ENCODE measurements at places on chromosomes 3 and 15.

DNA sequence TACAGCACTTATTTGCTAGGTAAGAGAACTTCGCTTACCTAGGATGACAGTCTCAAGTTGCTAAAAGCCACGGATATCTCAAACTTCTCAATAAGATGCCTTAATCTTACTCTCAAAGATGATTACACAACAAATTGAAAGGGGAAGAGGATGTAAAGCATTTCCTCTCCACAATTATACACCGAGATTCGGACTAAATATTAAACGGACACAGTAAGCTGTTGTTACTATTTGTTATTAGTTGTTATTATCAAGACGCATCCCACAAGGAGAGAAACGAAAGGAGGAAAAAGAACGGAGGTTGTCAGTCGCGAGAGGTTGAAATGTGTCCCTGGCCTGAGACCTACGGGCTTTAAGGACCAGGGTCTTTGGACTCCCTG lies 660 bp downstream of the ZNF106 start:
- peak; percentile 47 for DNase-seq

DNA sequence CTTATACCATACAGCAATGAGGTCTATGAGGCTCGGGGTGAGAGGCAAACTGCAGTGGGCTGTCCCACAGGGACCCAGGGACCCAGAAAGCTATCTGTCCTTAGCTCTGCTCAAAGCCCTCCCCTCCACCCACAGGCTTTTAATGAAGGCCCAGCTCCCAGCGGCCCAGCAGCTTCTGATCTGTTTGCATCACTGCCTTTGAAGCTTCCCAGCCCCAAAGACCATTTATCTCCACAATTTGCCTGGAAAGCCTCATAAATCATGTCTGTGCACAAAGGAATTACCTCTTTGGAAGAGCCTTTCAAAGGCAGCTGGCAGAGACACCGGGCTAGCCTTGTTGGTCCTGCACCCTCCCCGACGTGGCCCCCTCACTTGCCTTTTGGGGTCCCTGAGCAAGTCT lies 123.9 kb downstream of the RAB11A start:
- DNase-seq: no peak

GRCh38 chr15:48607846-48608245 lies 37.7 kb downstream of the FBN1 start:
- no peak for DNase-seq

GRCh38 chr3:56855856-56856512 lies 54.2 kb upstream of the ARHGEF3 start:
- peak; percentile 21 for DNase-seq

- no peak for DNase-seq
Observed at GRCh38 chr3:40649346-40649745, 124.6 kb downstream of the ZNF621 start.

- no peak for DNase-seq
Observed at GRCh38 chr15:39596358-39597051, 15.6 kb downstream of the THBS1 start.

GRCh38 chr3:82633319-82633718 lies 871.9 kb upstream of the GBE1 start:
- no peak for DNase-seq

GRCh38 chr15:99228120-99228770 lies 21.1 kb downstream of the TTC23 start:
- DNase-seq: no peak

GRCh38 chr3:28036599-28037575 lies 204.5 kb upstream of the CMC1 start:
- DNase-seq: no peak

DNA sequence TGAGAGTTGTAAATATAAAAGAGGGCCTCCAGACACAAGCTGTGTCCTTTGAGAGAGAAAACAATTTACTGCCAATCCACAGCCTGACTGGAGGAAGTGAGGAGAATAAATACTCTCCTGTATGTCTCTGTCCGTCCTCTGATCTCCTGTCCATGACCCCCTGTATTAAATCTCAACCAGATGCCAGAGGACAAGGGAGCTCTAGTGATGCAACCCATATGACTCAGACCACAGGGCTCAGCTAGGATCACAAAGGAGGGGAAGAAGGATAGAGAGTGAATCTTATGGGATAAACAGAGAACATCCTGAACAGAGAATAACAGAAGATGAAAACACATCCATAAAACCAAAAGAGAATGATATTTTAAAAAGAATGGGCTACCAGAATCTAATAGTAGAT lies 482.6 kb downstream of the PLOD2 start:
- no peak for DNase-seq

- no peak for DNase-seq
Observed at GRCh38 chr3:122013448-122013925, 8.6 kb downstream of the ILDR1 start.

- DNase-seq: peak; percentile 64
Observed at GRCh38 chr3:68876112-68876713, 56.1 kb downstream of the TAFA4 start.

DNA sequence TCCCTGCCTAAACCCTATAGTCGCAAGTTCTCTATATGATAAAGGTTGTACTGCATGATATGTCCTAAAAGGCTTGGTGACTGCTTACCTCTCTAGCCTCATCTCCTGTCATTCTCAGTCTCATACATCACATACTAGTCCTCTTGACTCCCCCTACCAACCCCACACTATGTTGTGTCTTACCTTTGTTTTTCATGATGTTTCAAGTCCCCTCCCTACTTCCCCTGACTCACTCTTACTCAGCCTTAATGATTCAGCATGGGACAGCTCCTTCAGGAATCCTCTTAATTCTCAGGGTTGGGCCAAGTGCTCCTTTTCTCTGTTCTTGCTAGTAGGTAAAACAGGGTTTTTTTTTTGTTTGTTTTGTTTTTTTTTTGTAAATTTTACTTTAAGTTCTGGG lies 49.6 kb downstream of the SLMAP start:
- DNase-seq: no peak

DNA sequence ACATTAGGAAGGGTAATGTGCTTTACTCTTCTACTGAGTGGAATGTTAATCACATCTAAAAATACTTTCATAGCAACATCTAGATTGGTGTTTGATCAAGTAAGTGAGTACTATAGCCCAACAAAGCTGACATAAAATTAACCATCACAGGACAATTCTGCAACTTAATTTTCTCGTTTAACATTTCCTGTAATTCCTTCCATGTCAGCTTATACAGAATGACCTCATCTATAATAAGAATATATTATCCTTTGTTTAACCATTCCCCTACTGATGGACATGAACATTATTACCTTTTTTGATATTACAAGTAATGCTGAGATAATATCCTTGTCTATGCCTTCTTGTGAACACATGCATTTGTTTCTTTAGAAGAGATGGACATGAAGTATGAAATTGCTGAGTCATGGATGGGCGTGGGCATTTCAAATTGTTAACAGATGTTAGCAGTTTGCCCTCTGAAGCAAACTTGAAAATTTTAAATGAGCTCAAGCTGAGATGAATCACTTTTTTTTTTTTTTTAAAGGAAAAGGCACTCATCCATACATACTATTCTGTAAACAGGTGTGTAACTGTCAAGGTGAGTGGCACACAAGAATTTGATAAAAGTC lies 85.1 kb downstream of the OXNAD1 start:
- no peak for DNase-seq

DNA sequence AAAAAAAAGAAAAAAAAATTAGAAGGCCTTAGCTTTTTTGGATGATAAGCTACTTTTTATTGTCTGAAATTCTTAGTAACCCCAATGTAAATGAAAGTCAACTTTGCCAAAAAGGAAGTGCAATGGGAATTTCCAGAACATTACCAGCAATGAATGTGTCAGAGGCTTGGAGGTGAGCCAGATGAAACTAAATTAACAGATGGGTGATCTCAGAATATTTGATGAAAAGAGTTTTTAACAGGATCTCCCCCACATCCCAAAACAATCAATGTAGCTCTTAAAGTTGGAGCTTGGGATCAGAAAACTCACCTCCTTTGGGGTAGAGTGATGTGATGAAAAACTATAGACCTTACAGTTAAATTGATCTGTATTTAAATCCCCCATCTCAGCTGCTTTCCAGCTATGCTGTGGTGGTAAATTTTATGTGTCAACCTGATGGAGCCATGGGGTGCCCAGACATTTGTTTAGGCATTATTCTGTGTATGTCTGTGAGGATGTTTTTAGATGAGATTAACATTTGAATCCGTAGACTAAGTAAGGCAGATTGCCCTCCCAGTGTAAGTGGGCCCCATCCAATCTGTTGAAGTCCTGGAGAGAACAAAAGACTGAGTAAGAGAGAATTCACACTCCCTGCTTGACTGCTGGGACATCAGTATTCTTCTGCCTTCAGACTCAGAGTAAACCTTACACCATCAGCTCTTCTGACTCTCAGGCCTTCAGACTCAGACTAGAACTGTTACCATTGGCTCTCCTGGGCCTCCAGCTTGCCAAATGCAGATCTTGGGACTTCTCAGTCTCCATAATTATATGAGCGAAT lies 84.3 kb upstream of the TNFSF10 start:
- peak; percentile 90 for DNase-seq

- DNase-seq: no peak
Observed at GRCh38 chr3:89876116-89876515, 768.7 kb downstream of the EPHA3 start.

GRCh38 chr15:40006003-40006402 lies 33.0 kb downstream of the SRP14 start:
- DNase-seq: no peak

GRCh38 chr3:63500196-63500595 lies 152.3 kb upstream of the SNTN start:
- DNase-seq: no peak

- DNase-seq: no peak
Observed at GRCh38 chr3:173659972-173660371, 262.4 kb downstream of the NLGN1 start.

DNA sequence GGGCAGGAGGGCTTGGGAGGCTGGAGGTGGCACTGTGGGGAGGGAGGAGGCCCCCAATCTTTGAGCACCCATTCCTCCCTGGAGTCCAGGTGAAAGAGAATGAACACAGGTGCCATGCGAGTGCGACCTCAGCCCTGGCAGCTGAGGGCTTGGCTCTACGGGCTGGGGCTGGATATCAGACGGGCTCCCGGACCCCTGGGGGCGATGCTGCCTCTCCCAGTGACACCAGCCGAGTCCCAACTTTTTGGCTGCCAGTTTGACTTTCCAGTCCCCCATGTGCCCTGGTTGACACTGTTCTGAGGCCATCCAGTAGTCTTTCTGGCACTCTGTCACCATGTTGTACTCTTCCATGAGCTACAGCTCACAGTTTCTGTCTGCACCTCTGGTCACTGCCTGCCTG lies 1.2 kb downstream of the VILL start:
- no peak for DNase-seq

DNA sequence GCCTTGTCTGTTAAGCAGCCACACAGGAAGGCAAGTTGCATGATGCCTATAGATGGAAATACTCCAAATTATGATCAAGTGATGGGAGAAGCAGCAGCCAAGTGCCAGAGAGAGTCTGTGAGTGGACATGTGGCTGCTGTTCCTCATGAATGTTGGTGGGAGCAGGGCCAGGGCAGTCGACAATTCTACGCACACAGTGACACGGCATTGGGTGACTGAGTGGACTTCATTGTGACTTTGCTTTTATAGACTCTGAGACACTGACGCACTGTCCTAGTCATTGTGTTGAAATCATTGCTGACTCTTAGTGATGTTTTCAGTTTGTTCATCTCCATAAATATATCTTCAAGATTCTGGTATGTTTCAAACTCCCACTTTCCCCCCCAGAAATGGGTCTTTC lies 246.3 kb upstream of the SEMA6D start:
- DNase-seq: no peak

DNA sequence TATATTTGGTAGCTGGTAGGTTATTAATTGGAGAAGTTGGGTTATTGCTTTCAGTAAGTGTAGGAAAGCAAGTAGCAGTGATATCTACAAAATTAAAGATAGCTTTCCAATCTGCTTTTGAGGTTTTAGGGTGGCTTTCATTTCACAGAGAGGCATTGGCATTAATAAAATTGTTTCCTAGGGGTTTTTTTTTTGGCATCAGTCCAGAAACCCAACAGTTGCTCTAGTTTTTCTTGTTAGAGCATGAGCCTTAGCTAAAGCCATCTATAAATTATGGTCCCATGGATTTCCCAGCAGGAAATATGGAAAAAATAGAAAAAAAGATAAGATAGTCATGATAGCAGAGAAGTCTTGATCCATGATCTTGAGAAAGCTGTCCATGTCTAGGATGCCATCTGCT lies 3.0 kb upstream of the B4GALT4 start:
- no peak for DNase-seq

DNA sequence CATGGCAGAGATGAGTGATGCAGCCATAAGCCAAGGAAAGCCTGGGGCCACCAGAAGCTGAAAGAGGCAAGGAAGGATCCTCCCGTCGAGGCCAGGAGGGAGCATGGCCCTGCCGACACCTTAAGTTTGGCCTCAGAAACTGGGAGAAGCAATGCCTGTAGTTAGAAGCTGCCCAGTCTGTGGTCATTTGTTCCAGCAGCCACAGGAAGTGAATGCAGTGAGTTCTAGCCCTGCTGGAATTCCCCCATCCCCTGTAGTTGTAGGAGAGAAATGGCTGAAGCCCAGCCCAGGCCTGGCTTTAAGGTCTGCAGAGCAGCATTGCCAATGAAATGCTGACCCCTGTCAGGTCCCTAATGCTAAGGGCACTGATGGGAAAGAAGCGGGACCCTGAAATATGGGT lies 12.2 kb upstream of the CHSY1 start:
- DNase-seq: no peak

DNA sequence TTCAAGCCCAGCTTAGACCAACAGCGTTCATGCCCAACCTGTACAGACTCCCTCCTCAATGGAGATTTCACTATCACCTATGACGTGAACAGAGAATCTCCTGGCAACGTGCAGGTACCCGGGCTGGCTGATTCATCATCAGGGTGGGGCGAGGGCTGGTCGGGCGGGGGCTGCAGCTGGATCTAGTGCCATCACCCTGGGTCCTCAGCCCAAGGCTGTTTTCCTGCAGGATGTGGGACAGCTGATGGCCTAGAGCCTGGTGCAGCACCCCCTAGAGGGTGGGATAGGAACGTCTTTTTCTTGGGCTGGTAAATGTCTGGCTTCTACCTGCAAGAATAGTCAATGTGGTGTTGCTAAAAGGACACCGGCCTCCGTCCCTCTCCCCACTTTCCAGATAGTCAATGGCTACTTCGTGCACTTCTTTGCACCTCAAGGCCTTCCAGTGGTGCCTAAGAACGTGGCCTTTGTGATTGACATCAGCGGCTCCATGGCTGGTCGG lies 4.4 kb downstream of the ITIH3 start:
- no peak for DNase-seq

GRCh38 chr15:25675396-25675795 lies 187.7 kb downstream of the ATP10A start:
- no peak for DNase-seq

DNA sequence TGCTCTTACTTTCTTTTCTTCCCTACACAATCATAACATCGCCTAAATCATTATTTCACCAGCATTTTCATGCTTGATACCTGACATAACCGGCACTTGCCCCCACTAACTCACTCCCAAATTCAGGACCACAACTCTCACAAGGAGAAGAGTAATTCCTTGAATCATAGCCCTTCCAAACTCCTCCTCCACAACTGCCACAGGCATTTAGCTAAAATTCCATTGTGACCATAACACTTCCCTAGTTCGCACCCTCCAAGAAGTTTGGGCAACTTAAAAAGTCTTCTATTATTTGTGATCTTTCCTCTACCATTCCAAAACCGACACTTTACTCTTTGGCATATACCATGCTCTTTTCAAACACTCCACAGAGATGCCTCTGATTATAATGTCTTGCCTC lies 59.4 kb upstream of the XRN1 start:
- no peak for DNase-seq

- DNase-seq: no peak
Observed at GRCh38 chr15:93887151-93887550, 344.2 kb upstream of the MCTP2 start.

- DNase-seq: no peak
Observed at GRCh38 chr15:62896969-62897486, 145.5 kb upstream of the TPM1 start.

- no peak for DNase-seq
Observed at GRCh38 chr3:21094686-21095085, 656.3 kb downstream of the ZNF385D start.
